ENCODE measurements at places on chromosomes 1 and 21.
A peak's percentile ranks its signal among the peaks of the same experiment; 100 is the strongest.

DNA sequence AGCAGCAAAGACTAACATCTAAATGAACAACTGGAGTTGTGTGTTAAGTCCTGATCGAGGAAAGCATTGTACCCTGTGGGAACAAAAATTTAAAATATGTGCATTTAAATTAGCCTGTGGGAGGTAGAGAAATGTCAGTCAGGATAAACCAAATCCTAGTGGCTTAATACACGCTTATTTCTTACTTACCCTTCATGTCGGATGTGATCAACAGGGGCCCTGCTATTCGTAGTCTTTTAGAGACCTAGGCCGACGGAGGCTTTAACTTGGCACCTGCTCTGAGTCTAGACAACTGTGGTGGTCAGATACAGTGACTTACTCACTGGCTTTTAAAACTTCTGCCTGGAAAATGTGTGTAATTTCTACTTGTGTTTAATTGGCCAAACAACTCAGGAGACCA, 10.2 kb downstream of the GSTM3 start:
- no peak for DNase-seq

DNA sequence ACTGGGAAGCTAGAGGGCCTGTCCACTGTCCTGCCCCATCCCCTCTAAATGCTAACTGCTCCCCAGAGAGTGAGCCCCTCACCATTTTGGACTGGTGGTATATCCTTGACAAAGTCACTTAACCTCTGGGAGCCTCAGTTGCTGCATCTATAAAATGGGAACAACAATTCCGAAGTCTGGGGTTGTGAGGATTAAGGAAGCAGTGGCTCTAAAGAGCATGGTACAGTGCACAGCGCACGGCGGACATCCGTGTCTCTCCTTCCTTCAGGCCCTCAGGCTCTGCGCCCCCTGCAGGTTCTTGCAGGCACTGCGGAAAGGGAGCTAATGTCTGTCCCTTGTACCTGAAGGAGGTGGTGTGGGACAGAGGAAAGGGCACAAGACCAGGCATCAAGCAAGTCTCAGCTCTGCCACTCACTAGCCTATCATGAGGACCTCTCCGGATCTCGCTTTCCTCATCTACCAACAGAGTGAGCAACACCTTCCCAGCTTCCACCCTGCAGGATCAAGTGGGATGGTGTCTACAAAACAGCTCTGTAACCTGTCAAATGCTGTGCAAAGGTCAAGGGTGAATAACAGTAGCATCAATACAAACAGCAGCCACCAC, 20.1 kb downstream of the ECE1 start:
- DNase-seq, result no peak

- DNase-seq, result peak; percentile 43
These were observed 123.3 kb upstream of the IFFO2 start for GRCh38 chr1:19079541-19080472.

- no peak for DNase-seq
These were observed 4.9 kb upstream of the KCNE2 start for GRCh38 chr21:34358866-34359265.

- no peak for DNase-seq
These were observed 280.7 kb downstream of the LMX1A start for GRCh38 chr1:165075725-165076370.

GRCh38 chr1:18666317-18666920, 35.8 kb downstream of the PAX7 start:
- no peak for DNase-seq

GRCh38 chr1:19066248-19066873, 109.9 kb upstream of the IFFO2 start:
- no peak for DNase-seq

DNA sequence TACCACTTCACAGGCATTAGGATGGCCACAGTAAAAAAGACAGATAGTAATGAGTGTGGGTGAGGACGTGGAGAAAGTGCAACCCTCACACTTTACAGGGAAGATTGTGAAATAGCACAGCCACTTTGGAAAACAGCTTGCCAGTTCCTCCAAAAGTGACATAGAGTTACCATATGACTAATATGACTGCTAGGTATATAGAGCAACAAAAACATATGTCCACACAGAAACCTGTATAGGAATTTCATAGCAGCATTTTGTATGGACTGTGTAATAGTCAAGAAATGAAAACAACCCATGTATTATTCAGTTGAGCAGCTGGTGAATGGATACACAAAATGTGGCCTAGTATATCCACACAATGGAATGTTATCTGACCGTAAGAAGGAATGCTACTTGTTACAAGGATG, 30.4 kb upstream of the LBR start:
- no peak for DNase-seq

DNA sequence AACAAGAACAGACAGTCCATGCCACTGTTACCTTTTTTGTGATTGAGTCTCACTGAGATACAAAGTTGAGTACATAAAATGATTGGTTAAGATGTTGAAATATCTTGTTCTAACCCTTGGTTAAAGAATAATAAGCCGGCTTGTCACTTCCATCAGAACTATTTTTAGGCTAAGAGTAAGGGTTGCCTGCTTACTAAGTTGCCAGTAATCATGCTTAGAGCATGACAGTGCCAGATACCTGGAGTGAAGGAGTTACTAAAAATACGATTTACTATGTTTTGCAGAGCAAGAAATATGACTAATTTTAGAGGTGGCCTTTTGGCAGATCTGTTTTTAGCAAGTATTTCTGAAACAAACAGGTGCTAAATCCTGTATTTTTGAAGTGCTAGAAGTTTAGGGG, 6.0 kb downstream of the HUNK start:
- no peak for DNase-seq

- no peak for DNase-seq
These were observed 94.0 kb downstream of the KCND3 start for GRCh38 chr1:111895469-111895868.

DNA sequence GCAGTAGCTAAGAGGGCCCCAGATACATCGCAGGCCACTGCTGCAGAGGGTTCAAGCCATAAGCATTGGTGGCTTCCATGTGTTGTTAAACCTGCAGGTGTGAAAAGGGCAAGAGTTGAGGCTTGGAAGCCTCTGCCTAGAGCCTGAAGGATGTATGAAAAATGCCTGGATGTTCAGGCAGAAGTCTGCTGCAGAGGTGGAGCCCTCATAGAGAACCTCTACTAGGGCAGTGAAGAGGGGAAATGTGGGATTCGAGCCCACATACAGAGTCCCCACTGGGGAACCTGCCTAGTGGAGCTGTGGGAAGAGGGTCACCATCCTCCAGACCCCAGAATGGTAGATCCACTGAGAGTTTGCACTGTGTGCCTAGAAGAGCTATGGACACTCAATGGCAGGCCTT, 30.6 kb upstream of the ADGRL4 start:
- DNase-seq, result no peak

GRCh38 chr1:243420016-243420945, 164.4 kb downstream of the SDCCAG8 start:
- DNase-seq, result no peak

DNA sequence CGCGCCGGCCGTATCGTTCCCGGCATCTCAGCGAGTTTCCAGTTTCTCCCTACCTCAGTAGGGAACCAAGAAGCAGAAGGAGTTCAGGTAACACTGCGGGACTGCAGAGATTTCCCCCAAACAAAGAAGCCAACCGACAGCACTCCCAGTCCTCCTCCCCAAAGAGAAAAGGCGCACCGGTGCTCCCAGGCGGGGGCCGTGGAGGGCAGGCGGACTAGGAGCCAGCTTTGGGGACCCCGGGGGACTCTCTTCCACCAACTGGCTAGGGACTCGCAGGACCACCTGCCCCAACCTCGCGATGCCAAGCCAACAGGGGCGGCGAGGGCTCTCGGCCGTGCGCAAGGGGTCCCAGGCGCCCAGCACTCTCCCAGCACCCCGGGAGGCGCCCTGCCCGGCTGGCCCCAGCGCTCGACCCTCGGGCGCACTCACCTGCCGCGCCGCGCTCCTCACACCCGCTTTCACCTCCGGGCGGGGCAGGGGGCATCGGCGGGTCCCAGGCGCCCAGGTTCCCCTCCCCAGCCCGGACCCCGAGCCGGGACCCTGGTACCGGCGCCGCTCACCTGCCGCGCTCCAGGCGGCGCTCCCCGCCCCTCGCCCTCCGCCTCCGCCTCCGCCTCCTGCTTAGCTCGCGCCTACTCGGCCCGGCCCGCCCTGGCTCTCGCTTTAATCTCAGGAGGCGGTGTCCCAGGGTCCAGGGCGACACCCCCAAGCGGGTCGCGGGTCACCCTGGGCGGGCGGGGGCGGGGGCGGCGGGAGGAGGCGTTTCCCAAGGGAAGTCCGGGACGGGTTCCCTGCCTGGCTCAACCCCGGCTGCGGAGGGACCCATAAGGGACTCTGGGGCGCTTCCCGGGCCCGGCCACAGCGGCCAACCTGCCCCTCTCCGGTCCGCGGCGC, at the start of gene TMPRSS2:
Gene TMPRSS2 (minus strand): TSS at position 638 of the 894 bp plus-strand sequence. CDS start 10,025 bp downstream, outside the sequence.
- DNase-seq, result no peak

DNA sequence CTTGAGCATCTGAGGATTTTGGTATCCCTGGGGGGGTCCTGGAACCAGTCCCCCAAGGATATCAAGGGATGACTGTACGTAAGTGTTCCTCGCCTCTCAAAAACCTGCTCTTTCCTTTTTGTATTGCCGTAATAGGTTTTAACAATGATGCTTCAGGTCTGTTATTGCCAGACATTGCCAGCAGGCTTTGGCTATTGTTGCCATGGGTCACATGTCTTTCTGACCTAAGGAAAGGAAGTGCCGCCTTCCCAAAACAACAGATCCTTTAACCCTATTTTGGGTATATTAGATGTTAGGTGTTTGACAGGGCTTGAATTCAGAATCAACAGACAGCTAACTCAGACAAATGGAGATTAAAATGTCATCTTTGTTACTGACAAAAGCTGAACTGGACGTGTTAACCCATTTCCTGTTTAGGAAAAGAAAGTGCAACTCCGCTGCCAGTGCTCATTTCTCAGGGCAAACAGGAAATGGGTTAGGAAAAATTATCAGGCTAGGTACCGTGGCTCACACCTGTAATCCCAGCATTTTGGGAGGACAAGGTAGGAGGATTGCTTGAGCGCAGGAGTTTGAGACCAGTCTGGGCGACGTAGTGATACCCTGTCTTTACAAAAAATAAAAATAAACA, 12.4 kb upstream of the PRPF38B start:
- DNase-seq, result no peak

DNA sequence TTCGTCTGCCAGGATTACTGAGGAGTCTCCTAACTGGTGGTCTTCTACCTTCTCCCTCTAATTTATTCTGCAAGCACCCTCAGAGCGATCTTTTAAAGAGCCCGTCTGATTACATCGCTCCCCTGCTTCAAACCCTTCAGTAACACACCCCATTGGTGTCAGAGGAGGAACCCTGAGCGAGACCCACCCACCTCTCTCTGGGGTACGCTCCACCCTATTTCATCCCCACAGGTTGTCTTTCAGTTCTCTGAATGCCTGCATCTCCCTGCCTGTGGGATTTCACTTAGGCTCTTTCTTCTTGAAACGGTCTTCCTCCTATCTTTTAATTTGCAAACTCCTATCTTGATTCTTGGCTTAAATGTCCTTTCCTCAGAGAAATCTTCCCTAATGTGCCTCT, 39.4 kb downstream of the C1orf21 start:
- no peak for DNase-seq

DNA sequence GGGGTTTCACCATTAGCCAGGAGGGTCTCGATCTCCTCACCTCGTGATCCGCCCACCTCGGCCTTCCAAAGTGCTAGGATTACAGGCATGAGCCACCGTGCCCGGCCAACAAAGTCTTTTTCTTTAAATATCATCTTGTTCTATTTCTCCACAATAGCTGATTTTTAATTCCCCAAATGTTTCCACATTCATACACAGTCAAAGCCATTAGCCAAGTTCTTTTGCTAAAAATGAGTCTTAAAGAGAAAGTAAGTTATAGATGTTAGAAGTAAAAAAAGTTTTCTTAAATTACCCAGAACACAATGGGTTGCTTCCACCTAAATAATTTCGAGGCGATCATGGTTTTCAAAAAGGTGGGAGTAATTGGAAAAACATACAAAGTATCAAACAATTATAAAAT, 30.6 kb downstream of the C2CD2 start:
- no peak for DNase-seq

GRCh38 chr1:237975376-237975775, 84.7 kb upstream of the ZP4 start:
- DNase-seq, result no peak

DNA sequence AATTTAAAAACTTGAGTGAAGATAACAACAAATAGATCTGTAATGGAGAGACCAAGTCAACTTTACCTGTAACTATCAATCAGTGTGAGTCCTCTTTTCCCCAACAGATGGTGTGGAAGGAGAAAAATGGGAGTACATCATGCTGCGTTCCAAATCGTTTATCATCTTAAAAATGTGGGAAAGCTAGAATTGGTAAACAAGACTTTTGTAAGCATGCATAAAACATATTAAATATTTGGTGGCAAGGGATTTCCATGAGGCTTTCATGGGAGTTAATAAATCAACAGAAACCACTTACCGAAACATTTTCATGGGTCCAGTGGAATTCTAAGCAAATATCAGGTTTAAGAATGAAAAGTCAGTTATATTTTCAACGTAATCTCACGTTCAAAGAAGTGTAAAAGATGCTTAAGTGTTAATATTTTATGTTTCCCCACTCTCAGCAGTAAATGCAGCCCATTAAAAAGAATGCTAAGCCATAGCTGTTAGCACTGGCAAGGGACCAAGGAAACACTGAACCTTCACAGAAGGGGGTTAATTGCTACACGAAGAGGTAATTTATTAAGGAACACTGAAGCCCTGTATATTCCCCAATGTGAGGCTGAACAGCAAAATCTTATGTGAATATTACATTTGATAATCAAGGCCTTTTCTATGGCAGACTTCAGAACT, 117.0 kb downstream of the ZC3H11B start:
- no peak for DNase-seq

GRCh38 chr1:156284757-156285156, 632 bp downstream of the TMEM79 start:
- no peak for DNase-seq

DNA sequence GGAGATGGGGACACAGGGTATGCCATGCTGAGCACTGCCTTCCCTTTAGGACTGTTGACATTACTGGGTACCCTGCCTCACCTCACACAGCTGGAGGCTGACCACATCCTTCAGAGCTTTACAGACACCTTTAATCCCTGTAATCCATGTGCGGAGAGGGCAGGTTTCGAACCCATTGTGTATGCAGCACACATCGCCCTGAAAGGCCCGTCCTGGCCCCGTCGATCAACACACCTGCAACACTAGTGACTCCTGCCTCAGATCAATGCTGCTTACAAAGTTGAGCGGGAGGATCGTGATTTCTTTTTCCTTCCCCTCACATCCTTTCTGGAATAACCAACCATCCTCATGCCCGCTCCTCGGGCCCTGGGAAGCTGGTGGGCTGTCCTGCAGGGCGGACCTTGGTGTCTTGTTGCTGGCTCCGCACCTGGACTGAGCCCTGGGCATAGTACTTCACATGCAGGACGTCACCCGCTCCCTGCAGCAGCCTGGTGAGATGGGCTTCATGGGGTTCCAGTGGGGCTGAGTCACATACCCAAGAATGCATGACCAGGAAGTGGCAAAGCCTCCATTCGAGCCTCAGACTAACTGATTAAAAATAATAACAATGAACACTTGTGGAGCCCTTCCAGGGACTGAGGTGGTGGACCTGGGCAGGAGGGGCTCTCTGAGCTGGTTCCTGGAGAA, 403.6 kb downstream of the PTPRU start:
- no peak for DNase-seq

- DNase-seq, result no peak
These were observed 3.9 kb upstream of the ATP1B1 start for GRCh38 chr1:169102567-169102966.

- DNase-seq, result no peak
These were observed 186.5 kb downstream of the TGFBR3 start for GRCh38 chr1:91699339-91699974.
